GF-D8 (cell line): ENCODE measurements at places on chromosomes 6 and 20.

- no peak for DNase-seq
These were observed 3.5 kb downstream of the TBPL1 start for GRCh38 chr6:133956416-133957049.

- no peak for DNase-seq
These were observed 33.3 kb downstream of the PPP1R14C start for GRCh38 chr6:150176152-150176551.

DNA sequence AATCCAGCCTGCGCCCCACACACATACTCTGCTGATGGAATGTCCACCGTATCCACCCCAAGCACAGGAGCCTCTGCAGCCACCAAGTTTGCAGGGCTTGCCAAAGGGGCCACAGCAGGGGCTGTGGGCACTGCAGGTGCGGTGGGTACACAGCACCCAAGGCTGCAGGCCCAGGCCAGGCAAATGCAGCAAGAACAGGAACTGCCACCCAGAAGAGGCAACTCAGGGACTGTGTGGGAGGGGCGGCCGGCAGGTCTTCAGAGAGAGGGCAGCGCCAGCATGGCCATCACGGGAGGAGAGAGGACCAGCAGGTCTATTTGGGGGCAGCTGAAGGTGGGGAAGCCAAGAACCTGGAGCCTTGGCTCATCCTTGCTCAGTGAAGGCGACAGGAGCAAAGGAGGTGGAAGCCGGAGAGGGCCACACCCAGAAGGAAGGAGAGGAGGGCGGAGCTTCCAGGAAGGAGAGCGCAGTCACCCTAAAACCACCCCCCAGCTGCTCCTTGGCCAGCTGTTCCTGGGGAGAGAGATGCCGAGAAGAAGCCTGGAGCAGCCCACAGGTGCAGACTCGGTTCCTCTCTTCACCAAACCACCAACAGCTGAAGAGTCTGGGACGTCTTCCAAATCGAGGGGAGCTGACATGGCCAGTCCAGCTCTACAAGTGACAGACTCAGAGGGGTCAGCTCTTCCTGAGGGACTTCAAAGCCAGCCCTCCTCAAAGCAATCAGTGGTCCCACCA, 265.1 kb upstream of the CDYL start:
- DNase-seq: no peak

GRCh38 chr6:111866857-111867256, 6.4 kb downstream of the FYN start:
- no peak for DNase-seq

GRCh38 chr6:53359843-53360092, 11.0 kb upstream of the ELOVL5 start:
- no peak for DNase-seq

DNA sequence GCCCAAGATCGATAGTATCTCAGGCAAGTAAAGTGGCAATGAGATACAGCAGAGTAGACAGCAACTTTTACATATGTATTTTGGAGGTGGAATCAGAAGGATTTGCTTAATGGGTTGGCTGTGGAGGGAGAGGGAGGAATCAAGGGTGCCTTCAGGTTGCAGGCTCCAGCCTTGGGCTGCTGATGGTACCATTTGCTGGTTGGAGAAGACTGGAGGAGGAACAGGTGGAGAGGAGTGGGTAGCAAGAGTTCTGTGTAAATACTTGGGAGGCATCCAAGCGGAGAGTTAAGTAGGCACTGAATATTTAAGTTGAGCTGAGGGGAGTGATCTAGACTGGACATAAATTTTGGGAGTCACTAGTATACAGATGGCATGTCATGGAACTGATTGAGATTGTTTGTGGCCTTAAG, 5.2 kb downstream of the BICRAL start:
- DNase-seq: no peak

- DNase-seq: no peak
These were observed 67.9 kb downstream of the IGF2R start for GRCh38 chr6:160036790-160037206.

GRCh38 chr20:38193586-38194105, 28.6 kb upstream of the TGM2 start:
- no peak for DNase-seq

DNA sequence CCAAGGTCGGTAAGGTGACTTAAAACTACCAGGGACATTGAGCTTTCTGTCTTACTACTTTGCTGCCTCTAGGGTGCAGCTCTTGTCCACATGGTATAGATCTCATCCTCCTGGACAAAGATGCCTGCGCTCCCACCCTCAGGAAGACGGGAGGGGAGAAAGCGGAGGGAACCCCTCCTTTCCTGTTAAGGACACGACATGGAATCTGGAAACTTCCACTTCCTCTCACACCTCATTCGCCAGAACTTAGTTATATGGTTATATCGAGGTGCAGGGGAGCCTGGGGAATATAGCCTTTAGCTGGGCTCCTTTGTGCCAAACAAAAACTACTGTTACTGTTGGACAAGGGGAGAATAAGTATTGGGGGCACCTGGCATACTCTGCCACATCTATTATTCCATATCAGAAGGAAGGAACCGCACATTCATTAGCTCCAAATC, 224.3 kb upstream of the TSHZ2 start:
- no peak for DNase-seq

DNA sequence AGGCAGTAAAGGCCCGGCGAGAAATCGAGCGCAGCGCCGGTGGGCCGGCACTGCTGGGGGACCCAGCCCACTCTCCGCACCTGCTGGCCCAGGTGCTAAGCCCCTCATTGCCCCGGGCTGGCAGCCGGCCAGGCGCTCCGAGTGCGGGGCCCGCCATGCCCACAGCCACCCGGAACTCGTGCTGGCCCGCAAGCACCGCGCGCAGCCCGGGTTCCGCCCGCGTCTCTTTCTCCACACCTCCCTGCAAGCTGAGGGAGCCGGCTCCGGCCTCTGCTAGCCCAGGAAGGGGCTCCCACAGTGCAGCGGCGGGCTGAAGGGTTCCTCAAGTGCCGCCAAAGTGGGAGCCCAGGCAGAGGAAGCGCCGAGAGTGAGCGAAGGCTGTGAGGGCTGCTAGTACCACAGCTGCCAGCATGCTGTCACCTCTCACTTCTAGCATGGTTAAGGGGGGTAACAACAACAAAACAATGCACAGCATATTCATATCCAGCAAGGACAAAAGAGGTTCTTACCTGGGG, 11.3 kb upstream of the GMPR start:
- DNase-seq: no peak

DNA sequence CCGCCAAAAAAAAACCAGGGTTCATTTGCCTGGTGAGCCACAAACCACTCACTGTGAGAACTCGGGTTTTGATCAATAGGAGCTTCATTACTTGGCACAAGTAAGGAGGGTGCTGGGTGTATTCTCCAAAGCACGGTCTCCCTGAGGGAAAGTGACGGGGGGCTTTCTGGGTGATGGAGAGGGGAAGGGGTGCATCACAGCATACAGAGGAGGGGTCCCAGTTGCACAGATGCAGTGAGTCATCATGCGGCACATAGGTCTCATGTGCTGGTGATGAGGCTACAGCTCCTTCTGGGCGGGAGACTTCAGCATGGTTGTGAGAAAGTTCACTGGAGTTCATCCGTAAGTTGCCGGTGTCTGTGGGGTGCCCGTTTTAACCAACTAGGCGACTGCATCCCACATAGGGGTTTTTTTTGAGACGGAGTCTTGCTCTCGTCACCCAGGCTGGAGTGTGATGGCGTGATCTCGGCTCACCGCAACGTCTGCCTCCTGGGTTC, 36.2 kb downstream of the SUN5 start:
- no peak for DNase-seq

- DNase-seq: no peak
These were observed 74.0 kb downstream of the GRM4 start for GRCh38 chr6:34071884-34072379.
